ENCODE measurements at places on chromosomes 6 and 20.

GRCh38 chr6:138287144-138287955, 69.1 kb upstream of the PBOV1 start:
- DNase-seq, result peak; percentile 51

- no peak for DNase-seq
These were observed 1.5 kb downstream of the MAFB start for GRCh38 chr20:40687384-40688128.

GRCh38 chr20:17612287-17612991, 42.6 kb downstream of the DSTN start:
- DNase-seq, result peak; percentile 60

GRCh38 chr20:10225439-10226060, 6.9 kb downstream of the SNAP25 start:
- DNase-seq, result no peak

DNA sequence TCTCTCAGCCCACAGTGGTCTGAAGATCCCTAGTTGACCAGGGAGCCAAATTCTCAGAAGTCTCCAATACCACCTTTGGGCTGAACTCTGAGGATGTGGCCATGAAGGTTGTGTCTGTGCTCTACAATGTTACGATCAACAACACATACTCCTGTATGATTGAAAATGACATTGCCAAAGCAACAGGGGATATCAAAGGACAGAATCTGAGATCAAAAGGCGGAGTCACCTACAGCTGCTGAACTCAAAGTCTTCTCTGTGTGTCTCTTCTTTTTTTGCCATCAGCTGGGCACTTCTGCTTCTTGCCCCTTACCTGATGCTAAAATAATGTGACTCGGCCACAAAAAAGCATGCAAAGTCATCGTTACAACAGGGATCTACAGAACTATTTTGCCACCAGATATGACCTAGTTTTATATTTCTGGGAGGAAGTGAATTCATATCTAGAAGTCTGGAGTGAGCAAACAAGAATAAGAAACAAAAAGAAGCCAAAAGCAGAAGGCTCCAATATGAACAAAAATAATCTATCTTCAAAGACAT, 17.7 kb upstream of the VSX1 start:
- no peak for DNase-seq

DNA sequence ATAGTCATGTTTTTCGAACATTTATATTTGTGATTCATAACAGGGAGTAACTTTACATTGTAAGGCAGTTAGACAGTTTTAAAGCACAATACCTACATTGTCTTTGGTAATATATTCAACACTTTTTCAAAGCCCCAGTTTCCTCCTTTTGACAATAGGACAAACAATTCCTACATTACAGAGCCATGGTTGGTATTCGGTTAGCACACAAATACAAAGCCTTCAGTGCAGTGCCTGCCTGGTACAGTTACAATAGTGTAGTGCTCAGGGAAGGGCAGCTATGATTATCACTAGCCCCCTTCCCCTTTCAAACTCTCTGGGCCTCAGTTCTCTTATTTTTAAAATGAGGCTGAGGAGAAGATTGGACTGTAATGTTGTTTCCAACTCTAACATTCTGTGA, 207.8 kb downstream of the TPBG start:
- no peak for DNase-seq

- no peak for DNase-seq
These were observed 79.4 kb downstream of the JAG1 start for GRCh38 chr20:10594296-10594868.

- no peak for DNase-seq
These were observed 31.4 kb upstream of the HAO1 start for GRCh38 chr20:7971536-7972280.

- DNase-seq, result no peak
These were observed 163.4 kb upstream of the HEY2 start for GRCh38 chr6:125586074-125586473.

DNA sequence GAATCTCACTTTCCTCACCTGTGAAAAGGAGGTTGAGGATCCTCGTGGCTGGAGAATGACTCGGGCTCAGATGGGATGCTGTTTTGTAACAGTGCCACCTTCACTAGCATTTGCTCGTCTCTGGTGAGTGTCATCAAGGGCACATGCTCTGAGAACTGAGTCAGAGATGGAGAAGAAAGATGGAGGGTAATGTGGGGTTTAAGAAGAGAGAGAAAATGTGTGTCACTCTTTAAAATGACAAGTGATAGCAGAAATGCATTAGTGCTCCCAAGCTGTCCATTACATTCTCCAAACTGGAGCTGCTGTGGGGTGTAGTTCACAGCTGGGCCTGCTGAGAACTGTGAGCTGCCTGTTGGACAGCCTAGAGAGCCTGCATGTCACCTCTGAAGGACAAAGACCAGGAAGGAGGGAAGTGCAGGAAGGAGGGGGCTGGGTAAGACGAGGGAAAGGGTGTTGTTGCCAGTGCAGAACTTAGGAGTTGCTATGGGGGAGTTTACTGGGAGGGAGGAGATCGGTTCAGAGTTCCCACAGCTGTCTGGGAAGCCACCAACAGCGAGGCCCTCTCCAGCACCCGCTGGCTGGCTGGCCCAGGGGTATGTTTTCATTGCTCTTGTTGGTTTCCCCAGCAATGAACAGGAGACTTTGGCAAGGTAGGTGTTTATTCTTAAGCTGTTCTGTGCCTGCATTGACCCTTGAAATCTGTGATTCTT, 19.8 kb downstream of the GMPR start:
- DNase-seq, result no peak

GRCh38 chr6:108676555-108676954, 115.8 kb downstream of the FOXO3 start:
- no peak for DNase-seq

- DNase-seq, result peak; percentile 87
These were observed 42.6 kb downstream of the TTI1 start for GRCh38 chr20:37990571-37991151.

DNA sequence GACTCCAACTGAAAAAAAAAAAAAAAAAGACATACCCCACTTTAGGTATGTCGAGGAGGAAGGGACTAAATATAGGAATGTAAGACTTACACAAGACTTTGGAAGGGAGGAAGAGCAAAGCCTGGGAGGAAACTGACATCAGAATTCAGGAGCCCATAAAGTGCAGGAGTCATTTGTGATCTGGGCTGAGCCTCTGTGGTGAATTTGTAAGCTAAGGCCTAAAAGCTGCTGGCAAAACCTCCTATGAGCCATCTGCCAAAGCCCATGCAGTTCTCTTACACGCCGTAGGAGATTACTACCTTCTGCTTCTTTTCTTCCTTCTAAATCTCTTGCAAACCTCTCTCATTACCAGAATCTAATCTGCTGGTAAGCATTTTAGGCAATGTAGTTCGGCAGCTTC, 52.0 kb upstream of the THEMIS start:
- DNase-seq, result no peak

GRCh38 chr6:154165478-154165877, 126.4 kb downstream of the OPRM1 start:
- DNase-seq, result no peak

DNA sequence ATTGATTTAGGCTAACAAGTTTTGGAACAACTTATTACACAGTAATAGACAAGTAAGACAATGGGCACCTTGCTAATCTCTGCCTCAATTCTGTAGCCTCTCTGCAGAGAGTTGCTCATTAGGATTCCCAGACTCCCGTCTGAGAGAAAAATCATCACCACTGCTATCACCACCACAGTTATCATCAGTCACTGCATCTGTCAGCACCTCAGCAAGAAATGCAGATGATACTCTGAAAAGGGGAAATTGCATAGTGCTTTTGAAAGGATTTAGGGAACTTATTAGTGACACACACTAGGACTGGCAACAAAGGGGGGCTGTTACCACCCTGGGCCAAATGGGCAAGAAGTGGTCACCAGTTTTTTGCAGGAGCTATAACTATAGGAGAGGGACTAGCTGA, 39.9 kb downstream of the FOXA2 start:
- DNase-seq, result no peak

GRCh38 chr6:89140347-89141156, 5.3 kb upstream of the PM20D2 start:
- no peak for DNase-seq

GRCh38 chr20:56414842-56415765, 3.0 kb downstream of the CASS4 start:
- peak; percentile 67 for DNase-seq

- peak; percentile 34 for DNase-seq
These were observed 1.0 kb downstream of the CLIC5 start for GRCh38 chr6:46014511-46015118.

- no peak for DNase-seq
These were observed 57.8 kb downstream of the IL22RA2 start for GRCh38 chr6:137115658-137116057.

- no peak for DNase-seq
These were observed 10.5 kb upstream of the BHLHE23 start for GRCh38 chr20:63017076-63017825.

GRCh38 chr6:14888575-14889000, 357.3 kb upstream of the JARID2 start:
- no peak for DNase-seq

DNA sequence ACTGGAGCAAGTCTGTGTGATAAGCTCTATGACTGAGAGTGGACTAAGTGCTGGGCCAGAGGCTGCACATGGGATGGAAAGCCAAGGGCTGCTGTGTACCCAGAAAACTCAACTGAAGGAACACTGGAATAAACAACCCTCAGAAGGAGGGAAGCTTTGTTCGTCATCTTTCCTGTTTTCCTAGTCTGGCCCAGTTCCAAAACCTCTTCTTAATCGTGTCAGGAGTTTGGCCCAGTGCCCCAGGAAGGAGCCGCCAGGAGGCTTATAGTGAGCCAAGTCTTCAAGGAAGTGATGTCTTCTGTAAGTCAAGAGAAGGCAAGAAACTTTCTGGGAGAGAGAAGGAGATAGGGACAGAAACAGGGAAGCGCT, 23.3 kb upstream of the TOP1 start:
- DNase-seq, result no peak

GRCh38 chr6:148367411-148368024, 24.9 kb downstream of the SASH1 start:
- DNase-seq, result peak; percentile 26

GRCh38 chr6:83459663-83460062, 28.8 kb upstream of the ME1 start:
- no peak for DNase-seq

- no peak for DNase-seq
These were observed 184.6 kb downstream of the ATXN1 start for GRCh38 chr6:16576451-16577368.

DNA sequence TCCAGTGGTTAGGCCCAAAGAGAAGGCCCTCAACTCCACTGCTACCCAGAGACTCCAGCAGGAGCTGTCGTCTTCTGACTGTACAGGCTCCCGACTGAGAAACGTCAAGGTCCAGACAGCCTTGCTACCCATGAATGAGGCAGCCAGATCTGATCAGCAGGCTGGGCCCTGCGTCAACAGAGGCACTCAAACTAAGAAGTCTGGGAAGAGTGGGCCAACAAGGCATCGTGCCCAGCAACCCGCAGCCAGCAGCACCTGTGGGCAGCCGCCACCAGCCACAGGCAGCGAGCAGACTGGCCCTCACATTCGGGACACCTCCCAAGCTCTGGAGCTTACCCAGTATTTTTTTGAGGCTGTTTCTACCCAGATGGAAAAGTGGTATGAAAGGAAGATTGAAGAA, 8.1 kb downstream of the LYRM2 start:
- no peak for DNase-seq

- no peak for DNase-seq
These were observed 369.6 kb downstream of the LAMA2 start for GRCh38 chr6:129252377-129253071.

GRCh38 chr20:38055294-38055693, 21.7 kb downstream of the RPRD1B start:
- DNase-seq, result no peak

GRCh38 chr6:136737871-136738691, 54.2 kb downstream of the MAP3K5 start:
- DNase-seq, result no peak

DNA sequence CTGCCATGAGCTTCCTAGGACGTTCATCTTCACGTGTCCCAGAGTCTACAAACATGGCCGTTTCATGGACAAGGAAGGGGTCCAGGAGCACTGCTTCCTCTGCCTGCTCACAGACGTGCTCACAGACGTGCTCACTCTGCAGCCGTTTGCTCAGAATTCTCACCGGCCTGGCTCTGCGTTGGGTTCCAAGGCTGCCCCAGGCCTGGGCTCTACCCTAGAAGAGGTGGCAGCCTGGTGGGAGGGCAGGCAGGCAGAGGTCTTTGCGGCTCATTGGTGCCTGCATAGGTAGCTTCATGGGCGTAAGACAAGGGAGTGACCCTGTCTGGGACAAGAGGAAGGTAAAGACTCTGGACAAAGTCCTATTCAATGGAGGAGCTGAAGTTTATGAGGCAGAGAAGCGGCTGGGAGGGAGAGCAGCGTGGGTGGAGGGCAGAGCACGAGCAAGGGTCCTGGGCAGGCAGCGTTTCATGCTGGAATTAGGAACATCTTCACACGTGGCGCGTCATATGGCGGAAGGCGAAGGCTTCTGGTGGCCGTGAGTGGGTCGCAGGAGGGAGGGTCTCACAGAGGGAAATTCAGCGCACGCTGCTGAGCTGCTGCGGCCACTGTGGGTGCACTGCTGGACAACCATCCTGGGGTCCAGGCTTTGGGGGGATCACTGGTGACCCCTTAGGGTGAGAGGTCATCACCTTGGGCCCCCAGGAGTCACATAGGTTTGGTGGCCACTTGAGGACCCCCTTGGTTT, 138.2 kb downstream of the PHACTR3 start:
- no peak for DNase-seq

GRCh38 chr20:63484651-63485403, 12.4 kb upstream of the KCNQ2 start:
- no peak for DNase-seq

DNA sequence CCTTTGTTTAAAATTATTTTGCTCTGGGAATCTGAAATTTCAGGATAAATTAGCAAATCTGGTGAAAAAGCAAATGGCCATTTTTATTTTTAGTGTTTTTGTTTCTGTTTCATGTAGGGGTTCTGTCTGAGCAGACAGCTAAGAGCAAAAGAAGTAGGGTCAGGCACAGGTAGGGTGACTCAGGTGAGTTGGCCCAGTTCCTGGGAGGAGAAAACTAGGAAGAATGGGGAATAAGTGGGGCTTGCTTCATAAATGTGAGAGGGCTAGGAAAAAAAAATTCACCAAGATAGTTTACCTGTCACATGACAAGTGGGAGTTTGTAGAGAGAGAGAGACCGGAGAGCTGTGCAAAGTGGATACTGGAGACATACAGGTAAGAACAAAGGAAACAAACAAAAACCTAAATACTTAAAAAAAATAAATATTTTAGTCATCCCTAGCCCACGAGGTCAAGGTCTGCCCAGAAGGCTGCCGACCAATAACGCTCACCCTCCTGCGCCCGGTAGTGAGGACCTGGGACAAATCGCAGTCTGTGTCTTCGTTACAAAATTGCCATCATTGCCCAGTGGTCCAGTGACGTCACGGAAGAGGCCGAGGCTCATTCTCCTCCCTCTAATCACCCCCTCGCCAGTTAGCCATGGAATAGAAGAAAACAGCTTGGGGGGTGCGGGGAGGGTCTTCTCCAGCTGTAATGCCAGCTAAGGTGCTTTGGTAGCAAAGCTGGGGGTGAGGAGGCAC, 2.3 kb downstream of the THBD start:
- no peak for DNase-seq

Data from activated CD4-positive, alpha-beta memory T cell treated with anti-CD3 and anti-CD28 coated beads, Interleukin-2, amount 10 ng/mL, durations not matched to agents 7 days and 5 days (primary cell).